Testis (tissue), 5 donors: ENCODE measurements at places on chromosomes 3 and 15. TPM values are rescaled to one million over a fixed set of nuclear protein-coding genes. Genes with fewer than 3 reads are reported as not detected.

DNA sequence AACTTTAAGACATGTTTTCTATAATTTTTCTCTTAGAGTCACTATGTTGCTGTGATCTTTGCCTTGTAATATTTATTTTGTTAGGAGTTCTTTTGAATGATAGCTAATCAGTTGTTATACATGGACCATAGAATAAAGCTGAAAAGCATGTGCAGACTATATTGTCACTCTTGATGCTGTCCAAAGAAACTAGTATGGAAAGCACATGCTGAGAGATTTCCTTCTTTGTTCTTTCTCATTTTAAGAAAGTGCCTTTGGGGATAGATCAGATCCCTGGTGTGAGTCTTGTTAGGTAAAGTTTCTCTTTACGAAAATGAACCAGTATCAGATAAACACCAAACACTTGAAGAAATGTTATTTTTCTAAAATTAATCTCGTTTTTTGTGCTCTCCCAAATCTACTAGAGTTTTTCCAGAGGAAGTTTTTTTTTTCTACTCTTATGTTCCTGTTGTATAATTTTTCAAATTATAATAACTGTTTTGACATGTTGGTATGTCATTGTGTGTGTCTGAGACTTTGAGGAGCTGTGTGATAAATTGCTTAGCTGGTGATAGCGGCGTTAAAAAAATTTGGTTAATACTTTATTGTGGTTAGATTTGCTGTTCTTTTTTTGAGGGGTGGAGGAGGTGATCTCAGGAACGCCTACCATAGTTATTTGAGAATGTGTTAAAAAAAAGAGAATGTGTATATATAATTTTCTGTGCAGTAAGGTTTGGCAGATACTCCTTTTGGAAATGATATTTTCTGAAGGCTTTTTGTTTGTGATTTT lies 2.2 kb downstream of the PIAS1 start:
- DNase-seq: no peak

- DNase-seq: peak; percentile 90
Observed at GRCh38 chr3:50238549-50239026, 2.6 kb downstream of the GNAI2 start.

DNA sequence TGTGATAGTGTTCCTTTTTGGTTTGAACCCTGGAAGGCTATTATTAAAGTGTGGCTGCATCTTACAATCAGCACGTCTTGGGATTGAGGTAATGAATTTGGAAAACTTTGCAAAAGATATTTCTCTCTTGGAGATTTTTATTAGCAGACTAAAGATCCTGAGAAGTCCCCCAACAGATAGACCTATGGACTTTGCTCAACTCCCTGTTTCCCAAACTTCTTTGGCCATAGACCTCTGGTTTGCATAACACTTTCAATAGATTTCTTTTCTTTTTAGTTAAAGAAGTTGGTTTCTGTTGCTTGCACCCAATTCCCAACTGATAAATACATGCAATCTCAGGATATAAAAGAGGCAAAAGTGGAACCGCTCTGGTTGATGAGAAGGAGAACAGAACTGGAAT lies 465.8 kb upstream of the PROK2 start:
- no peak for DNase-seq

DNA sequence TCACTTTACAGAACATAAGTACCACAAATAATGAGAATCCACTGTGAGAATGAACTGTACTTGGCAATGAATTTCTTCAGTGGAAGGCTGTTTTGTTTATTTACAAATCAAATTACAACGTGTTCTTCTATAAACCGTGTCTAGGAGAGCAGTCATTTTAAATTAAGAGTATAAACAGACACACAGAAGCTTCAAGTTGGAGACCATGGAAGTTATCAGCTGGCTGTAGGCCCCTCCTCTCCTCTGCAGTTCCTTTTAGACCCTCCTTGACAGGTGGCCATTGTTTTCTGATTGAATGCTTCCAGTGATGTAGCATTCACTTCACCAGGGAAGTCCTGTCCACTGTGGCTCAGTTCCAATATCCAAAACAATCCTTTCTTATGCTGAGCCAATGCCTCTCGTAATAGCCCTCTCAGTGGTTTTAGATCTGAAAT lies 7.3 kb upstream of the MAPK6 start:
- DNase-seq: no peak

DNA sequence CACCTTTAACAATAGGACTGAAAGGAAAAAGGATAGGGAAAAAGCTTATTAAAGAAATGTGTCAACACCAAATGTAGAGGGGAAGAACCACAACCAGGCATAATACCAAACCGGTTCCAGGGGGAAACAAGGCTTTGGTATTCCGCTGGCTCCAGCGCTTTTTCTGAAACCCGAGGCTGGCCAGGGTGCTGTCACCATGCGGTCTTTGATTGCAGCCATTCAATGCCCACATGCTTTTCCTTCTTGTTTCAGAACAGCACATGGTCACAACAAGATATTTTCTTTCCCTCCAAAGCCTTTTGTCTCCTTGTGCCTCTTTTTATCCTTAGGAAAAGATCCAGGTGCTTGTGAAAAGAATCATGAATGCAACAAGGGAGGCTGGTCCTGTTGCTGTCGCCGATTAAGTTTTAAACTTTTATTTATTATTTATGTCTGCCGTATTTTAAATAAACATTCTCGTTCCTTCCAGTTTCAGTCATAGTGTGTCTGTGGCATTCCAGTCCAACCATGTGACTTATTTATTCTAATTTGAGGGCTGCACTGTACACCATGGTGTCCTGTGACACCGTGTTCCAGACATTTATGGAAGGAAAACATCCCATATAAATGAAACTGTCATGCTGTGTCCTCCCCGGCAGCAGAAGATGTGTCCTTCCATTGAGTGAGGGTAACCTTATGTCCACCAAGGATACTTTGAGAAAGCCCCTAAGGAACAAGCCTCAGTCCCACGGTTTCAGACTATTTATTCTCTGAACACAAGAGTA lies 41.1 kb downstream of the CCK start:
- DNase-seq: no peak

DNA sequence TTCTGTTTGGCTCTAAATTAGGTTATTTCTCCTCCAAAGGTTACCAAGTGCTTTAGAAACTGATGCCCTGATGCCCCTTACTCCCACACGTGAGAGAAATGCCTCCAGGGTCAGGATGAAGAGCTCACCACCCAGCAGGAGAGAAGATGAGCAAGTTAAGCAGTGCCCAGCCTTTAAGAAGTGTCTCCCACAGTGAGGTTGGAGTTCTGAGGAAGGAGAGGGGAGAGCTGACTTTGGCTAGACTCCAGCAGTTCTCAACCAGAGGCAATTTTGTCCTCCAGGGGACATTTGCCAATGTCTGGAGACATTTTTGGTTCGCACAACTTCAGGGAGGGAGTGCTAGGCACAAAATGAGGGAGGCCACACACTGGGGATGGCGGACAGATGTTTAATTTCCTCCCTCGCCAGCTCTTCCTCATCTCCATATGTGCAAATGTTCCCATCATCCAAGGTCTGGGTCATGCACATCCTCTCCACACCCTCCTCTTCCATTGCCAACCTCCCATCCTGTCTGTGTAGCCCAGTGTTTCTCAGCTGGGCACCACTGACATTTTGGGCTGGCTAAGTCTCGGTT lies 50.6 kb upstream of the SLC7A14 start:
- no peak for DNase-seq

DNA sequence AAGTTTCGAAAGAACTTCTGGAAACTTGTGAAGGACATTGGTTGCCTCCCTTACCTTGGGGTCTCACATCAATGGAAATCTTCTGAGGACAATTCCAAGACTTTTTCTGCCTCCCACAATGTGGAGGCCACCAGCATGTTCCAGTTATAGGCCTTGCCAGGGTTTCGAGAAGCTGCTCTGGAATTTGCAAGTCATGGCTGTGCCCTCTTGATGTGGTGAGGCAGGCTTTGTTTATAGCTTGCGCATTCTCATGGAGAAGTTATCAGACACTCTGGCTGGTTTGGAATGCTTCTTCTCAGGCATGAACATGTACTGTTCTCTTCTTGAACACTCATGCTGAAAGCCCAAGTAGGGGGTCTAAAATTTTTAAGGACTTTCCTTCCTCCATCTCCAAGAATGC lies 4.1 kb downstream of the CXCR6 start:
- DNase-seq: no peak

GRCh38 chr3:163924600-163924999 lies 1153.7 kb downstream of the SI start:
- no peak for DNase-seq

- no peak for DNase-seq
Observed at GRCh38 chr3:179181993-179182551, 33.9 kb downstream of the PIK3CA start.

GRCh38 chr15:64251121-64251520 lies 88.3 kb upstream of the PPIB start:
- no peak for DNase-seq

- no peak for DNase-seq
Observed at GRCh38 chr3:174285242-174285864, 573.8 kb upstream of the NAALADL2 start.

DNA sequence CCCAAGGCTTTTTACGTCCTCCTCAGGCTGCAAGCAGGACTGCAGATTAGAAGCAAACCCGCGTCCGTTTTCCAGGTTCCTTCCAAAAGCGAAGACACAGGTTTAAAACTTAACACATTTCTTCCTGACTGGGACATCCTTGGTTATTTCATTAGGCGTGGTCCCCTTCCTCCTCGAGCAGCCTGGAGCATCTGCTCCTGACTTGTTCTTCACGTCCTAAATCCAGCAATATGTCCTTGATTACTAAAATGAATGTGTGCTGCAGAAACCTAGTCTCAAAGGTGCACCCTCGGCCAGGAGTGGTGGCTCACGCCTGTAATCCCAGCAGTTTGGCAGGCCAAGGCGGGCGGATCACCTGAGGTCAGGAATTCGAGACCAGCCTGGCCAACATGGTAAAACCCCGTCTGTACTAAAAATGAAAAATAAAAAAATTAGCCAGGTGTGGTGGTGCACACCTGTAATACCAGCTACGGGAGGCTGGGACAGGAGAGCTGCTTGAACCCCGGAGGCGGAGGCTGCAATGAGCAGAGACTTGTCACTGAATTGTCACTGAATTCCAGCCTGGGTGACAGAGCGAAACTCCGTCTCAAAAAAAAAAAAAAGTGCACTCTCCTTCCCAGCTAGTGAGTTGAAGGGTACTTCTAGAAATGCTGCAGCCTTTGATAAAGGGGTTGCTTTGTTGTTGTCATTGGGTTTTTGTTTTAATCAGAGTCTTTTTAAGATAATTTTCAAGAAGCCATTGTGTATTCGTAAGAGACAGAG lies 842 bp upstream of the LRIG1 start:
- DNase-seq: no peak

DNA sequence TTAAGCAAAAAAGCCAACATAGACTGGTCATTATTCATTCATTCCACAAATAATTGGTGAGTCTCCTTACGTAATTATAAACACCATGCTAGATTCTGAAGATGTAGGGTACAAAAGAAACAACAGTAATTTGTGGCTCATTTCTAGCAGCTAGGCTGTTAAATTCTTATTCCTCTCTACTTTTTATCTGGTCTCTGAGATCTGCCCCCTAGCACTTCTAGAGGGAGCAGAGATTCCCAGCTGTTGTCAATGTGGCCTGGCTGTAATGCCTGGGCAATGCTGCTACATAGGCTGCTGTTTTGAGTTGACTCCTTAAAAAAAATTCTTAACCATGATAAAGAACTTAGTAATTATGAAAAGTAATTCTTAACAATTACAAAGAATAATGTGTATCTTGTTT lies 434.9 kb upstream of the THRB start:
- no peak for DNase-seq

- no peak for DNase-seq
Observed at GRCh38 chr15:55247766-55248427, 41.7 kb downstream of the RAB27A start.

DNA sequence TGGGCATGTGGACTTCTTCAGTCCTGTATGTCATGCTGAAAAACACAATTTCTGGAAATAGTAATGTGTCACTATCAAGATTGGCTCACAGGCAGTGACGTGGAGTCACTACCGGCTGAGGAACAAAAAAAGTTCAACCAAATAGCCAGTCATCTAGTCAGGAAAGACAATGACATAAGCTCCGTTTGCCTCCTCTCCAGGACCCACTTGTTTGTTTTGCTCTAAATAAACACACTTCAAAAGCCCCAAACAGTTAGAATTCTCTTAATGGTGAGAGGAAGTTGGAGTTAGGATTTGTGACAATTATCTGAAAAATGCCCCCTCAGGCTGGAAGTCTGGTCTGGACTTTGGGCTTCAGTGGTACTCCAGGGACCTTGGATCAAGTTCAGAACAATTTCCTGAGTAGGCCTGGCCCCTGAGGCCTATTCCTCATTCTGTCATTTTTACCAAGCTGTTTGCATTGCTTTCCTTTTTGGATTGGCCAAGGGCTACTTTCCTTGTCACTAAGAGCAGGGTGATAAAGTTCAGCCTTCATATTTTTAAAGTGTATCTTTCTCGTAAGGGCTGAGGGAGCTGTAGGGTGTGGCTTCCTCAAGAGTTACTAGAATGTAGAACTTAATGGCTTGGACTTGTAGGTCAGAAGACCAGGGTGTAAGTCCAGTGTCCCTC lies 98.9 kb downstream of the EOMES start:
- DNase-seq: no peak

GRCh38 chr3:33940149-33940548 lies 141.7 kb downstream of the PDCD6IP start:
- no peak for DNase-seq

- no peak for DNase-seq
Observed at GRCh38 chr3:70011582-70011981, 12.0 kb downstream of the SAMMSON start.

- peak; percentile 54 for DNase-seq
Observed at GRCh38 chr3:9686050-9686550, 17.5 kb upstream of the CPNE9 start.

DNA sequence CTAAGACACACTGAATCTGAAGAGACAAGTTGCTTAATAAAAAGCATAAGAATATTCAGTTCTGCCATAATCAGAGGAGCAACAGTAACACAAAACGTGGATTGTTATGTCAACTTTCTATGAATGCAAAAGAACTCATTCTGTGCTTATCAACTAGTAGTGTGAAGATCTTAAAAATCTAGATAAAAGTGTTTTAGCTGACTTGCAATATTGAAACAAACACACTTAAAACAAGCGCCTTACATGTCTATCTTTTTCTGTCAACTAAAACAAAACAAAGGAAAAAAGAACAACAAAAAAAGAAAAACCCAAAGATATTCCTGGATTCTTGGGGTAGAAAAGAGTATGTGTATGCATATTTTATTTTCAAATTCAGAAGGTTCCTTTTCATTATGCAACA lies 37.7 kb downstream of the TASOR start:
- DNase-seq: no peak

- DNase-seq: no peak
Observed at GRCh38 chr3:56282341-56282740, 185.9 kb downstream of the ERC2 start.

- no peak for DNase-seq
Observed at GRCh38 chr3:149026718-149027117, 35.4 kb downstream of the GYG1 start.

GRCh38 chr15:67838789-67839332 lies 984 bp downstream of the RNU6-1 start:
- DNase-seq: peak; percentile 79

DNA sequence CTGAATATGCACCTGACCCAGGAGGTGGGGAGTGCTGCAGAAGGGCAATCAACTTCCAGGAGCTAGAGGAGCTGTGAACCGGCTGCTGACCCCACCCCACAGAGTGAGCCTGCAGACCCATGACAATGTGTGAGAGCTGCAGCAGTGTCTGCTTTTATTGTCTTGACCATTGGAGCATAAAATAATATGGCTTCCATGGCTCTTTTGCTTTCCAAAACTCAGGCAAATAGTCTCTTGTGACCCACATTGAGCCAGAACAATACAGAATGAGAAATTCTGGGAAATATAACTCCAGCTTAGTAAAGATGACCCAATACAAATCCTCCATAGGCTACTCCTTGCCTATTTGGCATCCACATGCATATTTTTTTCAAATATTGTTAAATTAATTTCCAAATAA lies 309.6 kb downstream of the PYDC2 start:
- no peak for DNase-seq

The MASP1 gene
- 2.8 TPM for total RNA-seq

The CPB1 gene
- 1.7 TPM for total RNA-seq

The LXN gene
- 3.3 TPM for total RNA-seq
